Hypothalamus (tissue), 51 donors: ENCODE measurements at places on chromosomes 2 and 18.

DNA sequence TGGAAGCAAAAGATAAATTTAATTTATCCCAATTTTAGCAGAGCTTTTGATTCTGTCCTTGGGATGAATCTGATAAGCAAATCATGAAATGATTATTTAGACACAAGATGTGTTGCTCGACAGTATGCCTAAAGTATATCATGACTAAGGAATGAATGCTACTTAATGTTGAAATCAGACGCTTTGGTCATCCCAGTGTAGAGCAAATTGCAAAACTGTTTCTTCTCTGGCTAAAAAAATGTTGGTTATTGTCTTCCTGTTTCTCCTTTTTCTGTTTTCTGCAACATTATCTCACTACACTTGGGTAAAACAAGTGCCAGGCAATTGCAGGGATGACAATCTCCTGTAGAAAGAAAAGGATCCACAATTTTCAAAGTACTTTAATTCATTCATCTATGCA, 66.4 kb downstream of the BABAM2 start:
- DNase-seq = no peak

- no peak for DNase-seq
Observed at GRCh38 chr2:86624267-86624547, 542 bp upstream of the RNF103 start.

- DNase-seq = no peak
Observed at GRCh38 chr18:24497031-24497754, 36.8 kb downstream of the HRH4 start.

DNA sequence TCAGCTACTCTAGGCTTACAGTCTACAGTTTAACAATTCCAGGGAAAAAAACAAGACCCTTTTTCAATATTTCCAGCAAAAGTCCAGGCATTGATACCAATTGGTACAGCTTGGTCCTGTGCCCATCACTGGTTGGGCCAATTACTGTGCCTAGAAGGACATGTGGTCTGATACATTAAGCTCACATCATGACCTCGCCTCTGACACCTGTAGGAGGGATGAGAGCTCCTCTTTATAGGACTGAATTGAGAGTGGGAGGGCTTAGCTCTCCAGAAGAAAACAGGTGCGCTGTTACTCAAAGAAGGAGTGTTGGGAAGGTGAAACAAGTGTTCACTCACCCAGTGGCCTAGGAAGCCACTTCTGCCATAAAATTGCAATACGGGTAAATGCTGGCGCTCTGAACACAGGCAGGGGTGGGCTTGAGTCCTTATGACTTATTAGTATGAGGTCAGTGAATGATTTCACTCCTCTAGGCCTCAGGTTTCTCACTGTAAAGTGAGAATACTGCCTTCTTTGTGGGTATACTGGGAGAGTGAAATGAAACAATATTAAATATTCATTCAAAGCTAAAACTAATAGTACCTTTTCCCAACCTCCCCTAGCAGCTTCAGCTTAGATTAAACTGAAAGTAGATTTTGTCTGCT, 49.7 kb downstream of the RABL2A start:
- DNase-seq = no peak

DNA sequence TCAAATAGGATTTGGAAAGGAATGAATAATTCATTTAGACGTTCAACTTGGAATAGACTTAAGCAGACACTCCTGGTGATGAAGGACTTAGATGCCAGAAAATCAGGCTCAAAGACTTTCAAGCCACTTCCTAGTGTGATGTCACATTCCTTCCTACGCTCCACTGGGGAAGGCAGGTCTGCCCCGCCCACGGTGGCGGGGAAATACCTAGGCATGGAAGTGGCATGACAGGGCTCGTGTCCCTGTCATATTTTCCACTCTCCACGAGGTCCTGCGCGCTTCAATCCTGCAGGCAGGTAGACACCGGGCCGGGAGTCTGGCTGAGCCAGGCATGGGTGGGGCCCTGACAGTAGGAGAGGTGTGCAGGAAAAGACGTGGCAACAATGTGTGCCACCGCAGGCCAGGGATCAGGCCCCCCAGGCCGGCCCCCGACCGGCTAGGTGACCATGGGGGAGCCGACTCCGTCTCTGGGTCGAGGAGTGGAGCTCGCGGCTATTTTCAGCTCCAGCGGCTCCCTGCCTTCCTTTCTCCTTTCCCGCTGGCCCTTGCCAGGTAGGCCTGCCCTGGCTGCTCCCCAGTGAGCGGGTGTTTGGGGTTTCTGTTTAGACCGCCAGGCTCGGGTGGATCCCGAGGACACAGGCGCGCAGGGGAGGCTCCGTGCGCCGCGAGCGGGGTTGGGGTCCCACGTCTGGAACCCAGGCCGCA, at the start of gene IL1RL2:
Gene IL1RL2, plus strand, starts transcription at position 233 of the 705 bp plus-strand sequence. CDS start 845 bp downstream, outside the sequence.
- DNase-seq = no peak

- DNase-seq = no peak
Observed at GRCh38 chr2:11133238-11133935, 21.9 kb upstream of the SLC66A3 start.

DNA sequence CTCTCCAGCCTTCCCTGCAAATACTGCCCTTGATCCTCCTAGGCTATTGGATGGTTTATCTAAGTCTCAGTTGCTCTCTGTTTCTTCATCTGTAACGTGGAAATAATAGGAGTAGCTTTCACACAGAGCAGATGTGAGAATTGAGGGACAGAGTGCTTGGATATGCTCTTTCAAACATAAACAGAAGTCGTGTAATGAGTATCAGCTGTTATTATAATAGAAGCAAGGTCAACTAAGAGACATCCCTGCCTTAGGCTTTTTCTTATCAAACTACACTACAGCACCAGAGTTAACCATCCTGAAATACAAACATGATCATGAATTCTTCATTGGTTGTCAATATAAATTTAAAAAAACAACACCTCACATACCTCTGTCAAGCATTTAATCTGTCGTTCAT, 138.2 kb downstream of the DOK6 start:
- no peak for DNase-seq

DNA sequence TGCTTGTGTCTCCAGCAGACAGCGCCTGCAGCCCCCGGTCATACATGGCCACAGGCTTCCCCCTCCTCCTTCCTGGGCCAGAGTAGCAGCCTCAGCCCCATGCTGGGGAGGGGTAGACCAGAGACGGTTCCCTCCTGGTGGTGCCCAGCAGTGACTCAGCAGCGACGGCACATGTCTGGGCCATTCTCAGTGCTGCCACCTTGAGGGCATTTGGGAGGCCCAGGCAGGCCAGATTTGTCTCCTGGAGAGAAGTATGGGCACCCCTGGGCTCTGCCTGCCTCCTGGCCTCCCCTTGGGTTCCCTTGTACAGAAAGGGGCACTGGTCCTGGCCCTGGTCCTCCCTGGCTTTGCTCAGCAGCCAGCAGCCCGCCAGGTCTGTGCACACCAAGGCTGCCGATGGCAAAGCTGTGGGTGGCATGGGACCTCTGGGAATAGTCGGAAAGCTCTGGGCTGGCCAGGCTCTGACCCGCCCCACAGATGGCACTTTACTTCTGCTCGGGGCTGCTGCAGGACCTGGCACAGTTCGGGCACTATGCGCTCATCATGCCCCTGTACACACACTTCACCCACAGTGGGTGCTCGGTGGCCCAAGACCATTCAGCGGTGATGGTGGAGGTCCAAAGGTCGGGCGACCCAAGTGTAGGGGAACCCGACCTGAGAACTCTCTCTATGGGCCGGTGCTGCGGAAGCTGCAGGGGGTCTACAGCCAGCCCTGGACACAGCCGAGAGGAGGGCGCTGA, 11.4 kb upstream of the ALPI start:
- DNase-seq = no peak

- no peak for DNase-seq
Observed at GRCh38 chr2:70469435-70469834, 84.2 kb downstream of the TGFA start.

- DNase-seq = no peak
Observed at GRCh38 chr2:108324531-108325255, 36.0 kb downstream of the SULT1C2 start.

DNA sequence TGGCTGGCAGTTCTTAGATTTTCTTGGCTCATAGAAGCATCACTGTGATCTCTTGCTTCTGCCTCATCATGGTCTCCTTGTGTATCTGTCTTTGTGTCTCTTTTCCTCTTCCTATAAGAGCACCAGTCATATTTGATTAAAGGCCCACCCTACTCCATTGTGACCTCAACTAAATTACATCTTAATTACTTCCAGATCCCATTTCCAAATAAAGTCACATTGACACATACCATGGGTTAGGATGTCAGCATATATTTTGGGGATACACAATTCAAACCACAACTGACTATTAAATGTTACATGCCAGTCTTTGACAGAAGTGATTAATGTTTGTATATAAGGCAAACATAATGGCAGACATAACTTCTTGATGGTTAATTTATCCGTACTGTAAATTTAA, 27.3 kb upstream of the TMX3 start:
- DNase-seq = no peak

DNA sequence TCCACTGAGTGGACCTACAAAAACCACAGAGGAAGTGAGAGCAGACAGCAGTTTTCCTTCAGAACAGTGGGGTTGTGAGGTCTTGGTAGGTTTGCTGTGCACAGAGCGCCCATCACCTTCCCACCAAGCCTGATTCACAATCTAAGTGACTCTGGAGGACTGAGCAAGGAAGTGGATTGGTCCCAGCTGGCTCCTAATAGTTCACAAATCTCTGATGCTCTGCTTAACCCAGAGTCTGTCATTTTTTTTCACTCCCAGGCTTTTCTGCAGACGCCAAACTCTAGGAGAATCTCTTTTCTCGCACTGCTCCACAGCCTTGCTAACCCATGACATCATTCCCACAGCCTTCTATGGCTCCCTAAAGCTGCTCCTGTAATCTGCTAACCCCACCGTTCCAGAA, 280.4 kb downstream of the C1D start:
- DNase-seq = no peak

GRCh38 chr2:21590026-21590690, 466.4 kb downstream of the TDRD15 start:
- no peak for DNase-seq

DNA sequence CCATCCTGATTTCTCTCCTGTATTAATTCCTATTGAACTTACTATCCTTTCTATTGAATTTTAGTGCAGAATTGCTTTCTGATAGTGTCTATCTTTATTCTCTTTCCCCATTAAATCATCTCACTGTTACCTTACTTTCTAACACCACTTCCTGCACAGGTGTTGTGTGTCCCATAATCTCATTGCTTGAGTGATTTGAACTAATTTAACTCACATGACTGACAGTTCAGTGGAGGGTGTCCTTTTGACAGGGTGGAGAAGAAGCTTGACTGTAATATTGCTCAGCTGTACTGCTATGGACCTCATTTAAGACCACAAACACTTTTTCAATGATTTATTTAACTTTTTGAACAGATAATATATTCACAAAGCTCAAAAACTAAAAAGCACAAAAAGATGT, 211.8 kb downstream of the NRXN1 start:
- DNase-seq = no peak

- no peak for DNase-seq
Observed at GRCh38 chr2:134457765-134458472, 204.0 kb downstream of the MGAT5 start.

DNA sequence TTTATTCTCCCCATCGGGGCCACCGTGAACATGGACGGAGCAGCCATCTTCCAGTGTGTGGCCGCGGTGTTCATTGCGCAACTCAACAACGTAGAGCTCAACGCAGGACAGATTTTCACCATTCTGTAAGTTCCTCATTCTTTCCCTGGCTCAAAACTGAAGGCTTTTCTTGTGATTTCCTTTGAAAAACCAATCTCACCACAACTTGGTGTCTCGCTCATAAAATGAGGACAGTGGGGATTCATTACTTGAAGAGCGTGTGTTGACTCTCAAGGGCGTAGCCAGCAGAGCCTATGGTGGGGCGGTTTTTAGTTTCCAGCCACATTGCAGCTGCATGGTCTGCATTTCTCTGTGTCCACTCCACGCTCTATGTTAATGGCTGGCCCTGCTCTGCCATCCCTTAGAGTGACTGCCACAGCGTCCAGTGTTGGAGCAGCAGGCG, 29.0 kb downstream of the SLC1A4 start:
- no peak for DNase-seq

GRCh38 chr2:168180914-168181313, 66.5 kb downstream of the STK39 start:
- no peak for DNase-seq

DNA sequence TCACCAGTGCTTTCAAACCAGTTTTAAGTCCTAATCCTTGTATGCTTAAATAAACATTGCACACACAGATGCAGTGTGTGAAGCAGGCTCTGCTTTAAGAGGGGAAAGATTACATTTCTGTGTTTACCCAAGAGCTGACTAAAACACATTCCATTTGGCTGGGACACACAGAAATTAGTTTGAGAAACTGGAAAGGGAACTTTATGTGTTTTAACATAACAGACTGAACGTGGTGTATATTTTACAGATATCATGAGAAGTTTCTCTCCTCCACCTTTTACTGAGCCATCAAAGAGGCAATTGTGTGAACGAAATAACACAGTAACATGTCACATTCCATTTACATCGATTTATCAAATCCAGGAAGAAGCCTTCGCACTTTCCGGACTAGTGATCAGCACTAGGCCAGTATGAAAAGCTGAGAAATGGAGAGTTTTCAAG, 121.8 kb downstream of the MAIP1 start:
- no peak for DNase-seq

DNA sequence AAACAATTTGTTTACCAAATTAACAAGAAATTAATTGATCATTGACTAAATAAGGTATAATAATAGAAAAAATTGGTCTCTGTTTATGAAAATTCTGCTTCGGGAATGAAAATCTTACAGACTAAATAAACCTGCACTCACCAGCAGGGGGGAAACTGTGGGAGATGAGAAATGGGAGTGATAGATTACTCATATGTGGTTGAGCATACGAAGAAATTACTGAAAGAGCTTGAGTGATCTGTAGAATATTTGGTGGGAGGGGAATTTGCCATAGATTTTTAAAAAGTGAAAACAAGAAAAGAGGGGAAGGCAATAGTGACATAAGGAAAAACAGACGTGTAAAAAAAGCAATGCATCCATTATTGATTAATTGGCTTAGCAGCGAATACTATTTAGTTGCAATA, 2.2 kb downstream of the HMSD start:
- no peak for DNase-seq

DNA sequence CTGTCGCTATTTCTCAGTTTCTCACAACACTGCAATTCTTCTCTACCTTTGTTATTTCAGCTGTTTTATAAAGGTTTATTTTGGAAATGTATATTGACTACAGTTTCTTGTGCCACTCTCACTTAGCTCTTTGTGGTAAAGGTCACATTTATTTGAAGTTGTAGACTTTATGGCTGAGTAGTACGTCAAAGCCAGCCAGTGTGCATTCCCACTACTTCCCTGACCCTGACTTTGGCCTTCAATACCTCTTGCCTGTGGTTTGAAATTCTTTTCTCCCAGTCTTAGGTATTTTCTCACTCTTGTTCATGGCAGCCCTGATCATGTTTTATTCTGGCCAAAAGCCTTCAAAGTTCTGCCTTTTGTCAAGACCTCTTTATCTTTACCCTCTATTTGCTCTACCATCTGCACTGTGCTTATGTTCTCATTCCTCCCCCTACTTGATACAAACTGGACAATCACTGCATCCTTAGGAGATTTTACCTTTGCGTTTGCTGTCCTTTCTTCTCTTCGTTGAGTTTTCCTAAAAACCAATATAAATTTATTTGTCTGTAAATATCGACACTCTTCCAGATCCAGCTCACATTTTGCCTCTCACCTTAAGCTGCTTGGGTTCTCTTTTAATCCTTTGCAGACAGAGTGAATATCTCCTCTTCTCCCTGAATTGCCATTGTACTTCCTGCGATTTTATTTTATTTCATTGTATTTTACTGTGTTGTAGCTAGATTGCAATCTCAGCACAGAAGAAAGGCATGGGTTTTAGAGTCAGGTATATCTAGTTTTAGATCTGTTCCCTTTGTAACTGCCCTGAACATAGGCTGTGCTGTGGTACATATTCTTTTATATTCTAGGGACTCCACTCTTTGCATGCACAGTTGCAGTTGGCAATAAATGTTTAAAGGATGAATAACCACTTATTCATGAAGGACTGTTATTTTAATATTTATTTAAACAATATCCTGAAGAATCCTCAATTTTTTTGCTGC, 31.2 kb downstream of the GULP1 start:
- no peak for DNase-seq
